Stimulated activated CD4-positive, alpha-beta T cell treated with anti-CD3 and anti-CD28 coated beads, Interleukin-1b, Interleukin-23, amount 100 ng/mL, for 1 hour (primary cell): ENCODE measurements at places on chromosomes 2 and 18.

DNA sequence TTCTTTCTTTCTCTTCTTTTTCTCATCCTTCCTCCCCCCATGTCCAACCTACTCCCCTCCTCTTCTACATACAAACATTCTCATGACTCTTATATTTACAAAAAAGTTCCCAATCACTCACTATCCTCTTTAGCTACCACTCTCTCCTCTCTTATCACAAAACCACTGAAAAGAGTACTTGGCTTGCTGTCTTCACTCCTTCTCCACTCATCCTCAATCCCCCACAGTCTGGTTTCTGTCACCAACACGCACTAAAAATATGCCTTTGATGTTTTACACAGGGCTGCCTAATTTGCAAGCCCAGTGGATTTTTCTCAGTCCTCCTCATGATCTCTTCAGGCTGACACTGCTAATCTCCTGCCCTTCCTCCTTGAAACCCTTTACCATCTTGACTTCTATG is 159.5 kb downstream of the TNS1 start:
- DNase-seq = no peak

GRCh38 chr2:158893026-158893425 is 75.4 kb upstream of the TANC1 start:
- no peak for DNase-seq

DNA sequence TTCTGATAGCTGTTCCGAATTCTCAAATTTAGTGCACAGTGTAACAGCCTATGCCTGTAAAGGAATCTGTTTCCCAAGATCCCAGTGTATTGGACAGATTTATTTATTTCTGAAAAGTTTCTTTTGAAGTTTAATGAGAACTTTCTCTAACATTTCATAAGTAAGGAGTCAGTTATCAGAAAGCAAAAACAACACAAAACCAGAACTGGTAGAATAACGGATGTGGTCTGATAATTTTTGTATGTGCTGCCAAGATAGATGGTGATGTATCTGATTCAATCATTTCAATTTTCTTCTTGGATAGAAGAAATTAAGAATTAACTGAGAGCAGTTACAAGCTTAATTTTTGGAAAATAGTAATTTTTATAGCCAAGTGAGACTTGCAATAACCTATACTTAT is 374.3 kb downstream of the SOCS6 start:
- DNase-seq = no peak

DNA sequence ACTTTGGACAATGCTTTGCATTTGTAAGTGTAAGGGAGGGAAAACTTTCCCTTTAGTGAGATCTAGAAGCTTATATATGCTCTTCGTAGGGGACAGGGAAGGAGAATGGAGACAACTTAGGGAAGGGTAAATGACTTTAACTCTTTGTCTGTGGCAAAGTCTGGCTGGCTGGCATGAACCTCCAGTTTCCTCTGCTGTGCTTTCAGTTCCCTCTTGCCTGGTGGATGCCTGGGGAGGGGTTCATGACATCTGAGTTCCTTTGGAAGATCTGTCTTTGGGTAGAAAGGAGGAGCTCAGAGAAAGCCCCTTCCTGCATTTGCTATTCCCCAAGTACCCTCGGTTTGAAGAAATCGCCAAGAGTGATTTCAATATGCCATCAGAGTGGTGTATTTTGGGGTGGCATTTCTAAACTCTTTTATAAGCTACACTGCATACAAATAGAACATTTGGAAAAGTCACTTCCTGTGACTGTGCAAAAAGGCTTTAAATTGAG is 143.6 kb downstream of the VAPA start:
- no peak for DNase-seq

- DNase-seq = no peak
Observed at GRCh38 chr2:46275995-46276394, 21.2 kb upstream of the EPAS1 start.

GRCh38 chr2:127045792-127046501 is 61.0 kb downstream of the BIN1 start:
- DNase-seq = no peak

GRCh38 chr18:57025540-57025939 is 121.3 kb upstream of the BOD1L2 start:
- DNase-seq = no peak

GRCh38 chr2:239152239-239152915 is 248.4 kb downstream of the HDAC4 start:
- DNase-seq = no peak

GRCh38 chr2:100350661-100351185 is 28.4 kb upstream of the LONRF2 start:
- DNase-seq = no peak

GRCh38 chr18:48547531-48547981 is 8.7 kb downstream of the CTIF start:
- no peak for DNase-seq

DNA sequence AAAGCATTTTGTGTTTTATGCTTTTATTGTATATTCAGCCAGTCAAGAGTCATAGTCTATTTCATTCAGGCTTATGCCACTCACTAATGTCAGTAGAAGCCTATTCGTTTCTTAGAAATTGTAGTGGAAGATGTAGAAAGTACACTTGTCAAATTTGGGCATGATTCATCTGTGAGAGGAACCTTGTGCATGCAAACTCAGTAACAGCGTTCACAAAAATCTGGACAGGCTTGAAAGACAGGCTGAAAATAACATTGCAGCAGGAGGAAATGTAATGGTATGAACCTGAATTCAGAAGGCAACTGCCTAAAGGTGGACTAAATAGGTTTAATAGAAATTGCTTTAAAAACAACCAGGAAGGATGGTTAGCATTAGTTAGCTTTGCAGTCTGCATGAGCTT is 213.5 kb downstream of the CMPK2 start:
- no peak for DNase-seq

DNA sequence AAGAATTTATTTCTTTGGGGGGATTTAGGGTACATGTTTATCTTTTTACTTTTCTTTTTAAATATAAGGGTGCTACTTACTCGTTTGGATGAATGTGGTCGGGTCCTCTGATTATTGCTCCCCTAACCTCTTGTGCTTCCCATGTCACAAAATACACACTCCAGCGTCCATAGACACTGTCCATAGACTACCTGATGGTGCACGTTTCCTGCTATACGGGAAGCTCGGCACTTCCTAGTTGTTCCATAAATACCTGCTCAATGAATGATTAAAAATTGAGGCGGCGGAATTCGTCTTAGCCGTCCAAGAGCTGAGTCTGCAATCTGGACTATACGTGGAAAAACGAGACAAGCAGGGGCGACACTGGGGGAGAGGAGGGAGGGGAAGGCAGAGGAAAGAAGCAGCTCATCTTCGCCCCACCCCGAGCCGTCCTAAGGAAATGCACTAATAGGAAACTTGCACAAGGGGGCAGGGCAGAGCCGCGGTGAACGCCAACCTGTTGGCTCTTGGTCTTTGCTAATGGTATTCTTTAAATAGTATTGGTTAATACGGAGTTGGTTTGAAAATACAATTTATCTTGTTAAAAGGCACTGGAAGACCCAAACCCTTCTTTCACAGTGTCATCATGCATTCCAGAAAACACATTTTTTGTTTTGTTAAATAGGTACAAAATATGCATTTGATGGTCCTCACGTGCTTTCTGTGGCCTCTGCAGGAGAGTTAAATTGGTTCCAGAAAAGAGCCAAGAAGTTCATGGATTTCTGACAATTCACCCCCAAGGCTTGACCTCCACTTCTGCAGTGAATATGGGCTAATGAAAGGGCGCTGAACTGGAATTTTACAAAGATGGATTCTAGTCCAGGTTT is 73.0 kb upstream of the KCTD1 start:
- peak; percentile 1 for DNase-seq

DNA sequence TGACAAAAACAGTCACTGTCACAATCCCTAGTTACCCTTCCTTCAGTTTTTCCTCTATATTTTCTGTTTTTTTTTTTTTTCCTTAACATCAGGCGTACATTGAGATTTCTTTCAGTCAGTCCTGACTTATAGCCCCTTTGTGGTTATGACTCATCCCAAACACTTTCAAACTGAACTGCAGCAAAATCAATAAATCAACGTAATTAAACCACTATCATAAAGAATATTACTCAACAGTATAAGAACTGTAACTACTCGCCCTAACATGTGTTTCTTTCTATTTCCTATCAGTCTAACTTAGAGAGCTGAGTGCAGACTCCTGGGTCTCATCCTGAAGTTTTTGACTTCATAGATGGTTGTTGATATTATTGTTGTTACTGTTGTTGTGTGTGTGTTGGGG is 523.5 kb downstream of the LRRTM4 start:
- no peak for DNase-seq

DNA sequence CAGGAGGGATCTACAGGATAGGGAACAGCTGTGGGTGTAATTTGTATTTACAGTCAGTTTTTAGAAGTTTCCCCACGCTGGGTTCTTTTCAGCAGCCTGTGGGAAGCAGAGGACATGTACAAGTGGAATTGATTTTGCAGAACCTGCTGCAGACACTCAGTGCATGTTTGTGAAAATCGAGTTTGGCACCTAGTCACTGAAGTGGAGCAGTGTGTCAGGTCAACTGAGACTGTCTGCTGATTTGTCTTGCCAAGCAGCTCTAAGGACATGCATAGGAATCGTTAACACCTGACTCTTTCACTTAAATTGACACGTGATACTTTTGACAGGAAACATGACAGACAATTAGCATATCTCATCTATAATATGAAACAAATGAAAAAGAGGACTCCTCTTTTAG is 416.6 kb downstream of the TMX3 start:
- no peak for DNase-seq

GRCh38 chr2:8860239-8860638 is 22.8 kb upstream of the KIDINS220 start:
- DNase-seq = no peak

- DNase-seq = no peak
Observed at GRCh38 chr2:70141212-70141901, 49.5 kb downstream of the C2orf42 start.

- DNase-seq = no peak
Observed at GRCh38 chr18:48106976-48107781, 176.7 kb upstream of the SMAD2 start.

DNA sequence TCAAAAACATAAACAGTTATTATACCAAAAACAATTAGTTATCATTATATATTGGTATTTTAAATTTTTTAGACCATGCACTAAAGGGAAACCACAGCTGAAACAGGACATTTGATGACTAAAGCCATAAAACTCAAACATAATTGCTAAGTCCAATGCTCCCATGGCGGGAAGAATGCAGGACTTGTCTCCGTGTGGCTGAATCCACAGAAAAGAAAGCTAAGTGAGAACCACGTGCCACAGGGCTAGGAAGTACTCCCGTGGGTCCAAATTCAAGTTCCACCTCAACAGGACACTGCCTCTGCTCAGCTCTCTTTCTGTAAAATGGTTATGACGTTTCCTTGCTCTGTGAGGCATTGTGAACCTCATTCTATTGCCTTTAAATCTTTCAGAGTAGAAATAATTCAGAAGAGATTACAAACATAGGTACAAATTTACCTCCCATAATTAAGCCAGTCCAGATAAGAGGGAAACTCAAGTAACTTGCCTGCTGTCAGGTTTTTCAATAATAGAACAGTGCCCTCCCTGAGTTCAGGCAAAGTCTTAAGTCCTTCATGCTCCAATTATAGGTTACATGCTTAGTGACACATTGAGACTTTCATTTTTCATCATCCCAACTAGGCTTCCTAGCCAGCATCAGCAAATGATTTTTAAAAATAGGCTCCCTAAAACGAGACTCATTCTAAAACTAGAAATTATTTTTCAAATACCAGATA is 36.7 kb downstream of the FTCDNL1 start:
- DNase-seq = no peak

DNA sequence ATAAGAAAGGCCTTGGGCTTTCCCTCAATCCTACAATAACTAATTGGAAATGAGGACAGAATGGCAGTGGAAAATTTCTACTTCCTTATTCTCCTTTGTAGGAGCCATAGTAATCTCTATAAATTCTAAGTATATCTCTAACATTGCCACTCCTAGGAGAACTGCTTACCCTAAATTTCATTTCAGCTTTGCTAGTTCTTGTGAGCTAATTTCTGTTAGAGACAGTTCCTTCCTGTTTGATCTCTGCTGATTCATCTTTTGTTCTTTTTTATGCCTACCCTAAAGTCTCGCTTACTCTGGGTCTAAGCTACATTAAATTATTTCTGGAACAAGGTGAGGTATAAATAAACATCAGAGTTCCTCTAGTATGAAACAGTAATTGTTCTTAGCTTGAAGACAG is 25.7 kb downstream of the ABHD3 start:
- no peak for DNase-seq

DNA sequence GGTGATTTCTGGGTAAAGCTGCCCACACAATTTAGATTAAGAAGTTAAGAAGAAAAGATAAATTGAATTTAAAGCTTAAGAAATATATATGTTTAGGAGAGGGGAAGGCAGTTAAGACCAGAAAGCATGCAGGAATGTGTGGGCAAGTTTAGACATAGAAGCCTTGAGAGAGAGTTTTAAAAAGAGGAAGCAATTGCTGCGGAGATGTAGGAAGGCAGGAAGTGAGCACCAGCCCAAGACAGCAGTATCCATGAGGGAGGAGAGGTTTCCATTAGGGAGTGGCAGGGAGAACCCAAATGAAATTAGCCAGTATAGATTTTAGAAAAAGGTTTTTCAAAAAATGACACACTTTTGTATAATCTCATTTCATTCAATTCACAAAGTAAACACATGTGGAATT is 24.3 kb downstream of the DSC2 start:
- DNase-seq = no peak

GRCh38 chr18:59460072-59460420 is 101.0 kb upstream of the LMAN1 start:
- DNase-seq = no peak

- no peak for DNase-seq
Observed at GRCh38 chr2:203003716-203004115, 11.0 kb upstream of the NBEAL1 start.

GRCh38 chr2:191625446-191625845 is 52.5 kb upstream of the NABP1 start:
- DNase-seq = no peak

DNA sequence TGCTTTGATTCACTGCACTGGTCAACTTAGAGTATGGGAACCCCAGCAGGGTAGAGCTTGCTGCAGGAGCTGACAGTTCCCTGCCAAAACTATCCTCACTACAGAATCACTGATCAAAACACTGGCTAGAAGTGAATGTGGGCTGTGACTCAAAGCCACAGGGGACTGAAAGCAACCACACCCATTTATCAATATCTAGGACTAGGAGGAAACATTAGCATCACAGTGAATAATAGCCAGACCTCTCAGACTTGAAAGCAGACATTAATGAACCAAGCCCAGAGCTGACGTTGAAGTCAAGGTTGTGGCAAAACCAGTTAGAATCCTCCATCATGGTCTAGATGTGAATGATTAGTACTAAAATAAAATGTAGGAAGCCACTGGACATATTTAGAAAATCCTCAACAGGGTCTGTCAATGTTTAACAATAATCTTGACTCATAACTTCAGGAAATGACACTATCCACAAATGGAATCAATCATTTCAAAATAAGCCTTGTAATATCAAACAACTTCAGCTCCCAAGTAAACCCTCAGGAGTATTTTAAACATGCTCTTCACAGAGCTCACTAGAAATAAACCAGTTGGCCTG is 131.4 kb downstream of the CDH20 start:
- no peak for DNase-seq

- peak; percentile 2 for DNase-seq
Observed at GRCh38 chr18:55234366-55235093, 275.3 kb upstream of the CCDC68 start.

GRCh38 chr2:58866040-58866439 is 624.9 kb upstream of the FANCL start:
- DNase-seq = no peak

GRCh38 chr2:235857598-235857997 is 310.6 kb downstream of the GBX2 start:
- DNase-seq = no peak
